Stimulated activated CD8-positive, alpha-beta memory T cell treated with anti-CD3 and anti-CD28 coated beads, Interleukin-4, amount 100 ng/mL, for 48 hours (primary cell): ENCODE measurements at places on chromosomes 1 and 21.

DNA sequence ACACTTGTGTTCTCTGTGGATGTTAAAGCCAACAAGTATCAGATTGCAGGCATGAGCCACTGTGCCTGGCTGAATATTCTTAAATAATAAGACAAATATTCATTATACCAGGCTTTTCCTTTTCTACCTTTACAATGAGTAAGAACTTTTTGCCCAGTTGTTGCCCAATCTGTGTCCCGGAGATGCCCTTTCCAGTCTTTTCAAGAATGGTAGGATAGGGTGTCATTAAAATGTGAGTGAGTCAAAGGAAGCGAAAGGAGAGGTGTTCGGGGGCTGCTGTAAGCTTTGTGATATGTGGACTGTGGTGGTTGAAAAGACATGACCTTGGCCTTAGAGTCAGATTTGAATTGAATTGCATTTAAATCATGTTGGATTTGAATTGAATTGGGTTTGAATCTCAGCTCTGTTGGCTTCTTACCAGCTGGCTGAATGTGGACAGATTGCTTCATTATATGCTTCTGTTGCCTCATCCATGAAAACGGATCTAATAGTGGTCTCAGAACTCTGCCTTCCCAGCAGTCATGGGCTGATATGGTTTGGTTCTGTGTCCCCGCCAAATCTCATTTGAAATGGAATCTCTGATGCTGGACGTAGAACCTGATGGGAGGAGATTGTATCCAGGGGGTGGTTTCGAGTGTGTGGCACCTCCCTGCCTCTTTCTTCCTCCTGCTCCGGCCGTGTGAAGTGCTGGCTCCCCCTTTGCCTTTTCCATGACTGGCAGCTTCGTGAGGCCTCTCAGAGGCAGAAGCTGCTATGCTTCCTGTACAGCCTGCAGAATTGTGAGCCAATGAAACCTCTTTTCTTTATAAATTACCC is 22.7 kb upstream of the AADACL3 start:
- DNase-seq = no peak

DNA sequence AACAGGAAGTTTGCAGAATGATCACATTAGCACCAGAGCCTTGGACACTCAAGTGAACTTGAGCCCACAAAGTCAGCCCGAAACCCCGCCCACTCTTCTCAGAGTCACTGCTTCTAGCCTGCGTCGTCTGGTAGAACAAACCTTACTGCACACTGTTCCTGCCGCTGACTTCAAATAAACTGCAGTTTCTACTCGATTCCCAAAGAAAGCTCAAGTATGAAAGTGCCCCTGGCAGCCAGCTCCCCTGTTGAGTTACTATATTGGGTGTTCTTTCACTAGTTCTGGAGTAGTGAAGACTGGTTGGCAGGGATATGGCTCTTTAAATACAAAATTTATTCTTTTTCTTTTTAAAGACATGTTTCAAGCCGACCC is 164.7 kb downstream of the GALNT2 start:
- peak; percentile 39 for DNase-seq

GRCh38 chr1:33402206-33402605 is 28.7 kb downstream of the PHC2 start:
- DNase-seq = no peak

- no peak for DNase-seq
These were observed 634.9 kb downstream of the LMO4 start for GRCh38 chr1:87963556-87963955.

GRCh38 chr21:38470755-38471154 is 27.5 kb downstream of the ERG start:
- DNase-seq = no peak
